ENCODE measurements at places on chromosomes 6 and 20.

GRCh38 chr6:36683145-36683655, 4.7 kb downstream of the CDKN1A start:
- no peak for DNase-seq

DNA sequence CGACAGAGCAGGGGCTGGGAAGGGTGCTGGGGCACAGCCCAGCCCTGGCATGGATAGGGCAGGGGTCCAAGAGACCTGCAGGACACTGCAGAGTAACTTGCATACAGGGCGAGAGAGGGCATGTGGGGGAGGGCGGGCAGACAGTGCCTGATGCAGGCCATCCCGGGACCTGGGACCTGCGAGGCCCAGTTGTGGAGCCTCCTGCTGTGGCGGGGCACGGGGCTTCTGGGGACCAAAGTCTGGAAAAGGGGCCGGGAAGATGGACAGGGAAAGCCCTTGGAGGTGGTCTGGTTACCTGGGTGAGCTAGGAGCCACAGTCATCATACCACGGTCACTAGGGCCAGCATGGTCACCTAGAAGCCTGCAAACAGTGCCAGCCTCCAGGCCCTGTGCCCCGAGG, 412 bp upstream of the TUBB1 start:
- no peak for DNase-seq

- DNase-seq, result no peak
These were observed 38.2 kb downstream of the HLA-A start for GRCh38 chr6:29980511-29980910.

DNA sequence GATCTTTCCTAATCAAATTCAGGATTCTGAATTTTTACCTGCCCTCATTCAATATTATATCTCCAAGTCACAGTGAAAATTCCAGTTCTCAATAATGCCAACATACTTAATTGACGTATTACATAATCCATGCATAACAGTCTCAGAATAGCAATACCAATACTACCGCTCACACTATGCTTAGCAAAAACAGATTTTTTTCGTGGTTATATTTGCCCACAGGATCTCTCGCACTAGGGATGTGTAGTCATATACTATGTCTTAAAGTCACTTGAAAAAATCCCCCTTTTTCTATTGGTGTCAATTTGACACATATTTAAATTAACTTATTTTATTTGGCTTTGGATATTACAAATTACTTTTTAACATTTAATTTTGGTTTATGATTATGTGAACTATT, 323.1 kb upstream of the SLC35B3 start:
- DNase-seq, result no peak

- no peak for DNase-seq
These were observed 14.0 kb downstream of the MUCL3 start for GRCh38 chr6:30954631-30955366.

- DNase-seq, result no peak
These were observed 118.1 kb downstream of the TOX2 start for GRCh38 chr20:44032583-44033331.

DNA sequence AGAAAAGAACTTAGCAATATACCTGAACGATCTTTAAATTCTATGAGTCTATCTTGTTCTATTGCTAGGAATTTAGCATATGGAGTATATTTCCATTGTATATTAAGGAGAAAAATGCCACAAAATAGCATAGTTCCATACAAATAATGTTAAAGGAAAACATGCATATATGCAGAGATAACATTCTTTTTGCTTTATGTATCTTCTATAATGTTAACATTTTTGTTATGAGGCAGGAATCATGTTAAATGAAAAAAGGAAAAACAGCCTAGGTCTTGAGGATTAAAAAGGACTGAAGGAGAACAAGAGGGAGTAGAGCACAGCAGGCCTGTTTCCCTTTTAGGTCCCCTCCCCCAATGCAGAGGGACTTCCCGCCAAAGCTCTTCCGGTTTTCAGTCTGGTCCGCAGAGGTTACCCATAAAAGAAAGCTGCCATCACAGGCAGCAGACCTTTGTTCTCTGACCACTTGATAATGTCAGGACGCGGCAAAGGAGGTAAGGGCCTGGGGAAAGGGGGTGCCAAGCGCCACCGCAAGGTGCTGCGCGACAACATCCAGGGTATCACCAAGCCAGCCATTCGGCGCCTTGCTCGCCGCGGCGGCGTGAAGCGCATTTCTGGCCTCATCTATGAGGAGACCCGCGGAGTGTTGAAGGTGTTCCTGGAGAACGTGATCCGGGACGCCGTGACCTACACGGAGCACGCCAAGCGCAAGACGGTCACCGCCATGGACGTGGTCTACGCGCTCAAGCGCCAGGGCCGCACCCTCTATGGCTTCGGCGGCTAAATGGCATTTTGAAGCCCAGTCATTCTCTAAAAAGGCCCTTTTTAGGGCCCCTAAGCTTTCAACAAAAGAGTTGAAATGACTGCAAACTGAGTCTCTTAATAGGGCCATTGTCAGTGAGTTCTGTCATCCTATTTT, 108.4 kb upstream of the PRSS16 start:
- no peak for DNase-seq

DNA sequence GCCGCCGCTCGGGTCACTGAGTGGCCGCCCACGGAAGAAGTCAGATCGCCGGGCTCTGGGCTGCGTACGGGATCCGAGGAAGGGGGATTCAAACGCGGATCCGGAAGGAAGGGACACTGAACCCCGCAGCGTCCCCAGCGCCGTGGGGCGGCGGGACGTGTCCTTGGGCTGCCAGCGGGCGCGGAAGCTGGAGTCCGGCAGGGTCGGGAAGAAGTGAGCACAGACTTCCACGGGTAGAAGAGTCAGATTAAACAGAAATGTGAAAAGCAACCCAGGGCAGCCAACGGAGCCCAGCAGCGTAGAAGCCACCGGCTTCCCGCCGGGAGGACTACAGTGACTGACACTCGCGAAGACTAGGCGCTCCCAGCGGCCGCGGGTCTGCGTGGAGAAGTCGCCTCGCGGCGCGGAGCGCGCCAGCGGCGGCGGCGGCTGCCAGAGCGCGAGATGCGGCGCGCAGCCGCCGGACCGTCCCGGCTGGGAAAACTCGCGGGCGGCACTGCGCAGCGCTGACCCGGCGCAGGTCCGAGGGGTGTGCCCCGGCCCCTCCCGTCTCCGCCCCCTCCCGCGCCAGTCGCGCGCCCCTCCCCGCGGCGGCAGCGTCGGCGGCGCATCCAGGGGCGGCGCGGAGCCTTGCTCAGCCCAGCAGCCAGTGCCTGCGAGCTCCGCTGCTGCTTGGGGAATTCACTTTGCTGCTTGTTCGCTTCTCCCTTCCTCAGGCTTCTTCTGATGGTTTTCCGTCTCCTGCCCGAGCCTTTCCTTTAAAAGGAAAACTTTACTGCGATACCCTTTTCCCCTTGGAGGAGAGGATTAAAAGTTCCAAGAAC, at the start of gene SAMD5:
Gene SAMD5 (plus strand): TSS at position 649 of the 824 bp plus-strand sequence. CDS start 239 bp downstream, outside the sequence.
- DNase-seq, result peak; percentile 61

GRCh38 chr6:168968228-168968627, 285.4 kb downstream of the THBS2 start:
- no peak for DNase-seq

All from foreskin keratinocyte (primary cell).